Naive thymus-derived CD8-positive, alpha-beta T cell (primary cell): ENCODE measurements at places on chromosomes 3 and 15. TPM values are rescaled to one million over a fixed set of nuclear protein-coding genes. Genes with fewer than 3 reads are reported as not detected.

- DNase-seq: no peak
- H3K27ac ChIP-seq: no peak overlapping the region
- H3K4me1 ChIP-seq: no peaks in the 10 kb centered on the region
- H3K4me3 ChIP-seq: no peak overlapping the region
- H3K27me3 ChIP-seq: no peaks in the 10 kb centered on the region
- H3K36me3 ChIP-seq: no peaks in the 10 kb centered on the region
These were observed 53.8 kb upstream of the BOC start for GRCh38 chr3:113157408-113158030.

NMNAT3 gene
- 4.9 TPM for polyA plus RNA-seq

DNA sequence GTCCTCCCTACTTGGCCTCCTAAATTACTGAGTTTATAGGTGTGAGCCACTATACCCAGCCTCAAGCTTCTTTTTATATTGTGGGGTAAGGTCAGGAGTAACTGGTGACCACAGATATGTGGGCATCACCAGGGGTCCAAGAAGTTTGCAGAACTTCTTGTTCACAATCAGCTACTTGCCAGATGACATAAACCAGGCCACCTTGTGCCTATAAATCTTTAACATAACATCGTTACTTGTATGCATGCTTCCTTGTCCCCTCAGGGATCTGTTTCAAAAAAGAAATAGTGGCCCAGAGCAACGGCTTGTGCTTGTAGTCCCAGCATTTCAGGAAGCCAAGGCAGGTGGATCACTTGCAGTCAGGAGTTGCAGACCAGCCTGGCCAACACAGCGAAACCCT, 115.1 kb upstream of the FAM174B start:
- H3K4me1 ChIP-seq: no peaks in the 10 kb centered on the region
- no peak overlapping the region for H3K4me3 ChIP-seq

- H3K4me1 ChIP-seq: no peaks in the 10 kb centered on the region
- peaks cover 1% of the 10 kb centered on the region for H3K27me3 ChIP-seq
- no peaks in the 10 kb centered on the region for H3K36me3 ChIP-seq
- no peak overlapping the region for H3K4me3 ChIP-seq
These were observed 24.8 kb upstream of the PDCD6IP start for GRCh38 chr3:33773637-33774036.

GRCh38 chr3:16372362-16373292, 107.6 kb downstream of the OXNAD1 start:
- H3K36me3 ChIP-seq: no peaks in the 10 kb centered on the region

GRCh38 chr3:32076566-32076965, 29.9 kb upstream of the GPD1L start:
- no peak overlapping the region for H3K4me3 ChIP-seq
- H3K27ac ChIP-seq: no peak overlapping the region
- no peaks in the 10 kb centered on the region for H3K36me3 ChIP-seq
- peaks cover 4% of the 10 kb centered on the region for H3K4me1 ChIP-seq

DNA sequence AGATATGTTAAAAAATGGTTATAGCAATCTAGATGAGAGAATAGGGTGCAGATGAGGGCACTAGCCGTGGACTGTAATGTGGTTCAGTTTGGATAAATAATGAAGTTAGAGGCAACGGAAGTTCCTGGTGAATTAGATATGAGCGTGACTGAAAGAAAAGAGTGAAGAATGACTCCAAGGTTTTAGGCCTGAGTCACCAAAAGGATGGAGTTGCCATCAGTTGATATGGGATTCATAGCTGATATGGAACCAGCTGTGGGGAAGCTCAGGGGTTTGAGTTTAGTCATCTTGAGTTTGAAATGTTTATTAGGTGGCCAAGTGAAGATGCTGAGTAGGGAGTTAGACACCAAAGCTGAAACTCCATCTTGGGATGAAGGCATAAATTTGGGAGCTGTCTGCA, 66.2 kb downstream of the SSR3 start:
- H3K4me3 ChIP-seq: no peak overlapping the region
- peaks cover 15% of the 10 kb centered on the region for H3K4me1 ChIP-seq
- peaks cover 2% of the 10 kb centered on the region for H3K36me3 ChIP-seq
- H3K27ac ChIP-seq: no peak overlapping the region

SLC28A2 gene
- polyA plus RNA-seq: not detected

DNA sequence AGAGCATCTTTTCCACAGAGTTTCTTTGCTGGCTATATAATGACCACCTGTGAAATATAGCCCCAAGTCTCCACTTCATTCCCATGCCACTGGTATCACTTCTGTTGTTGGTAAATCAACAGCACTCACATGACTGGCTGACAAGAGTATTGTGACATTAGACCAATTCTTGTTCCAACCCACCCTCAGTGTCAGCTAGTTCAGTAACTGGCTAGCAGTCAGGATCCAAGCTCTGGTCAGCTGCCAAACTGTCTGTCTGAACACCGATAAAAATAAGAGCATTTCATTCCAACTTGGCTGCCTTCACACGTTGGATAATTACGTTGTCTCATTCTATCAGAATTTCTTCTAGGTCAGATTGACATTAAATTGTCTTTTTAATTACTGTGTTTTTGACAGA, 166.5 kb downstream of the USP13 start:
- DNase-seq: no peak
- no peak overlapping the region for H3K4me3 ChIP-seq
- H3K27ac ChIP-seq: no peak overlapping the region
- H3K36me3 ChIP-seq: no peaks in the 10 kb centered on the region
- H3K27me3 ChIP-seq: no peaks in the 10 kb centered on the region
- no peaks in the 10 kb centered on the region for H3K4me1 ChIP-seq
